Activated naive CD4-positive, alpha-beta T cell treated with anti-CD3 and anti-CD28 coated beads, Interleukin-2, amount 10 ng/mL, durations not matched to agents 7 days and 5 days (primary cell): ENCODE measurements at places on chromosomes 16 and 17.

DNA sequence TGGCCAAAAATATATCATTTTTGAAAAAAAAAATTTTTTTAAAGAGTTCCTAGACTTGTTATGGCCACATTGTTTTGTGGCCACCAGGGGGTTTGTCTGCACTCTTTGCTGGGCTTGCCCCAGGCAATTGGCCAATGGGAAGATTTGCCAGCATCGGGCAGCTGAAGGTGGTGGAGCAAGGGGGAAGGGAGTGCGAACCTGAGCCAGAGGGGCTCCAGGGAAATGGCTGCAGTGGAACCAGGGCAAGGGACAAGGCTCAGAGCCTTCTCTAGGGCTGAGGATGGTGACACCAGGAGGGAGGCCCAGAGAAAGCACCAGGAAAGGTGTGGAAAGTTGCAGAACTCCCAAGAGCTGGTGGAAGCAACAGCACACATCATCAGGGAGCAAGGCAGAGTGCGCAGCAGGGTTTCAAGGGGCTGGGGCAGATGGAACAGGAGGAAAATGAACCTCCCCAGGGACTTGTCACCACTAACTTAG lies 15.5 kb upstream of the CMIP start:
- H3K36me3 ChIP-seq: no peaks in the 10 kb centered on the region
- H3K4me3 ChIP-seq: no peak overlapping the region
- H3K27me3 ChIP-seq: peaks cover 21% of the 10 kb centered on the region
- H3K27ac ChIP-seq: no peak overlapping the region

DNA sequence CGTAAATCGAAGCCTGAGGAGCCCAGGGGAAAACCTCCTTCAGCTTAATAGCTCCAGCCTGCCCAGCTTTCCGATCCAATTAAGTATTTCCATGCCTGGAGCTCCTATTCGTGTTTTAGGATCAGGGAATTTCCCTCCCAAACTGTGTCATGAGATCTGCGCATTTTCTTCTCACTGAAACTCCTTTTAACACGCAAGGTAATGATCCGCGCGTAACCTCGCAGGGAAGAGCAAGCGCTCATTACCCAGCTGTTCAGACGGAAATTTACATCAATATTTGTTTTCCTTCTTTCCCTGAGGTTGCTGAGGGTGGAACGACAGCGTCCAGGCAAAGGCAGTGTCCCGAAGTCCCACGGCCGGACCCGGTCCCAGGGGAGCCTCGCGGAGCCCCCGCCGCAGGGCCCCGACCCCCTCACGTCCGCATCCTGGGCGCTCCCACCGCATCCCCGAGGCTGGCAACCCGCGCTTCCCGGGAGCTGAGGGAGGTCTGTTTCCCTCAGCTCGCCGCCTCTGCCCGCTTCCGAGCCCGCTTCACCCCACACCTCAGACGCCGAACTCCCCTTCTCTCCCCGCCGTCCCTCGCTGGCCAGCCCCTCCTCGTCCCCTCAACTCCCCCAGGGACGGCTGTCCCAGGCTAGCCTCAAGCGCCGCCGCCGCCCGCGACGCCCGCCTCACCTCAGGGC lies 415 bp downstream of the ABCA5 start:
- H3K4me1 ChIP-seq: peaks cover 29% of the 10 kb centered on the region
- peaks cover 7% of the 10 kb centered on the region for H3K27me3 ChIP-seq
- peak overlapping the region; percentile 97 for H3K4me3 ChIP-seq
- peak overlapping the region; percentile 91 for H3K27ac ChIP-seq

GRCh38 chr16:57279780-57280638 lies 4.5 kb downstream of the PLLP start:
- H3K27me3 ChIP-seq: peaks cover 70% of the 10 kb centered on the region
- no peak overlapping the region for H3K4me3 ChIP-seq
- DNase-seq: no peak
- H3K36me3 ChIP-seq: no peaks in the 10 kb centered on the region
- peaks cover 58% of the 10 kb centered on the region for H3K4me1 ChIP-seq
- H3K27ac ChIP-seq: no peak overlapping the region

GRCh38 chr16:10624527-10624926 lies 44.1 kb upstream of the EMP2 start:
- H3K27ac ChIP-seq: no peak overlapping the region
- H3K4me1 ChIP-seq: no peaks in the 10 kb centered on the region

DNA sequence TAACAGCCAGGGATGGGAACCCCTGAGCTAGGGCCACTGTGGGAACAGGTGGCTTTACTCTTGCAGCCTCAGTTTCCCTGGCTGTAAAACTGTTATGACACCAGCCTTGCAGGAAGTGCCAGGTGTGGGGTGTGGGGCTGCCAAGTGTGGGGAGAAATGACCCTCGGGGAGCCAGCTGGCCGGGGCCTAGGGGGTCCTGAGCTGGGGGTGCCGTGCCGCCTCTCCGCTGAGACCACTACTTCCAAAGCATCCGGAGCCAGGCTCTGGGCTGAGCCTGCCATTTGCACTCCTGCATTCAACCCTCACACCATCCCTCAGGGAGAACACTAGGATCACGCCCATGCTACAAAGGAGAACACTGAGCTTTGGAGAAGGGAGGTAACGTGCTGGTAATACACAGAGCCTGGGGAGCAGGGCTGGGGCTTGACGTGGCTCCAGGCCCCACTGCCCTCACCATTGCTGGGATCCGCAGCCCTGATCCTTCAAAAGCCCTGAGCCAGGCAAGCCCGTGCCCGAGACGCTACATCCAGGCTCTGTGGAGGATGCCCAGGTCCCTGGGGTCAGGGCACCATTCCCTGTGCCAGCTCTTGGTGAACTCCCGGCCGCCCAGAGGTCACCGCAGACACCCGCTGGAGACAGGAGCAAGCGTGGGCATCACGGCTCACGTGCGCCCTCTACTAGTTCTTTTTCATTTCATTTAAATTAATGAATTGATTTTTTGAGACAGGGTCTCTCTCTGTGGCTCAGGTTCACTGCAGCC lies 28.8 kb upstream of the GINS2 start:
- H3K27ac ChIP-seq: no peak overlapping the region
- peaks cover 5% of the 10 kb centered on the region for H3K4me1 ChIP-seq
- H3K4me3 ChIP-seq: no peak overlapping the region

GRCh38 chr17:80446645-80447405 lies 29.6 kb downstream of the NPTX1 start:
- H3K27ac ChIP-seq: no peak overlapping the region
- H3K4me3 ChIP-seq: no peak overlapping the region
- no peak for DNase-seq
- H3K27me3 ChIP-seq: peaks cover 31% of the 10 kb centered on the region
- no peaks in the 10 kb centered on the region for H3K4me1 ChIP-seq

GRCh38 chr16:88303890-88304819 lies 78.6 kb upstream of the ZNF469 start:
- H3K4me1 ChIP-seq: peaks cover 5% of the 10 kb centered on the region
- no peaks in the 10 kb centered on the region for H3K36me3 ChIP-seq
- H3K4me3 ChIP-seq: no peak overlapping the region
- no peak for DNase-seq
- no peak overlapping the region for H3K27ac ChIP-seq

- H3K36me3 ChIP-seq: no peaks in the 10 kb centered on the region
- DNase-seq: no peak
- H3K4me3 ChIP-seq: no peak overlapping the region
- no peaks in the 10 kb centered on the region for H3K4me1 ChIP-seq
- H3K27ac ChIP-seq: no peak overlapping the region
Measured at GRCh38 chr16:65908568-65908967, 457.9 kb upstream of the CDH5 start.

- no peak overlapping the region for H3K4me3 ChIP-seq
- H3K27me3 ChIP-seq: peaks cover 29% of the 10 kb centered on the region
- no peak for DNase-seq
- peaks cover 30% of the 10 kb centered on the region for H3K4me1 ChIP-seq
- H3K27ac ChIP-seq: no peak overlapping the region
- peaks cover 11% of the 10 kb centered on the region for H3K36me3 ChIP-seq
Measured at GRCh38 chr17:39000021-39000601, 32.9 kb upstream of the FBXO47 start.

GRCh38 chr17:66491213-66491612 lies 188.8 kb downstream of the PRKCA start:
- no peak overlapping the region for H3K4me3 ChIP-seq
- H3K27me3 ChIP-seq: no peaks in the 10 kb centered on the region
- H3K36me3 ChIP-seq: peaks cover 20% of the 10 kb centered on the region
- DNase-seq: peak; percentile 26
- H3K4me1 ChIP-seq: peaks cover 35% of the 10 kb centered on the region
- no peak overlapping the region for H3K27ac ChIP-seq

- H3K27me3 ChIP-seq: peaks cover 69% of the 10 kb centered on the region
- peaks cover 36% of the 10 kb centered on the region for H3K4me1 ChIP-seq
- H3K27ac ChIP-seq: no peak overlapping the region
- H3K4me3 ChIP-seq: no peak overlapping the region
Measured at GRCh38 chr17:50180111-50180510, 14.3 kb downstream of the SGCA start.

- DNase-seq: no peak
- H3K36me3 ChIP-seq: no peaks in the 10 kb centered on the region
- H3K4me3 ChIP-seq: no peak within 1 kb of the TSS
- no peak within 1 kb of the TSS for H3K27ac ChIP-seq
Measured at GRCh38 chr17:44915321-44915726, at the start of gene GFAP. Gene GFAP (minus strand): TSS chr17:44915500. CDS start chr17:44915486, 14 bp downstream.

DNA sequence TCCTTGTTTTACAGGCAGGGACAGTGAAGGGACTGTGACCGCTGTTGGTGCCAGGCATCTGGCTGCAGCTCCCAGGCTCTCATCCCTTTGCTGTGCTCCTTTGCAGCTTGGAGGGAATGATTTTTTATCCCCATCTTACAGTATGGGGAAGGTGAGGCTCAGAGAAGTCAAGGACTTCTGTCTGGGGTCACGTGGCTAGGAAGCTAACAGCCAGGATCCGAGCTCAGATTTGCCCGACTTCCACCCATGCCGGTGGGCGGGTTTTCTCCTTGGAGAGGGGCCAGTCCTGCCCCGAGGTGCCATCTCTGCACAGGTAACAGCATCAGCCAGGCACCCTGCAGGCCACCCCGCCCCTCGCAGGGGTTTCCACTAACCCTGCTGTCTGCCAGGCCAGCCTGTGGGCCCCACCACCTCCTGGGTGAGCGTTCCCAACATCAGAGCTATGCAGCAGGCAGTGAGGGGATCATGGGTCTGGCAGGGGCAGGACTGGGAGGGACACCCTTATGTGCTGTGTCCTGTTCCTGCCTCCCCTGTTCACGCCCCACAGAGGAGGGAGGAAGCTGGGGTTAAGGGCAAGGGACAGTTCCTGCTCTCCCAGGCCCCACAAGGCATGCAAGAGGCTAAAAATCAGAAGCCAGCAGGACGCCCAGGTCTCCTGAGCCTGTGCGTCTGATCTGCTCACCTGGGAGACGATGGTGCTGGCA lies 25.4 kb downstream of the JPH3 start:
- H3K27me3 ChIP-seq: peaks cover 24% of the 10 kb centered on the region
- no peaks in the 10 kb centered on the region for H3K36me3 ChIP-seq
- H3K4me3 ChIP-seq: no peak overlapping the region
- H3K4me1 ChIP-seq: no peaks in the 10 kb centered on the region

- H3K4me1 ChIP-seq: peaks cover under 1% of the 10 kb centered on the region
- DNase-seq: no peak
- no peaks in the 10 kb centered on the region for H3K27me3 ChIP-seq
- peaks cover 16% of the 10 kb centered on the region for H3K36me3 ChIP-seq
- no peak overlapping the region for H3K27ac ChIP-seq
- H3K4me3 ChIP-seq: no peak overlapping the region
Measured at GRCh38 chr17:2904135-2904534, 107.9 kb downstream of the RAP1GAP2 start.

- H3K27me3 ChIP-seq: no peaks in the 10 kb centered on the region
- DNase-seq: no peak
- H3K36me3 ChIP-seq: peaks cover 36% of the 10 kb centered on the region
- H3K4me1 ChIP-seq: peaks cover 43% of the 10 kb centered on the region
- H3K4me3 ChIP-seq: no peak overlapping the region
- no peak overlapping the region for H3K27ac ChIP-seq
Measured at GRCh38 chr16:50071075-50071671, 5.4 kb downstream of the HEATR3 start.

- peaks cover 31% of the 10 kb centered on the region for H3K36me3 ChIP-seq
- no peaks in the 10 kb centered on the region for H3K27me3 ChIP-seq
- no peak overlapping the region for H3K4me3 ChIP-seq
- DNase-seq: no peak
- peak overlapping the region; percentile 39 for H3K27ac ChIP-seq
Measured at GRCh38 chr17:66715745-66716156, 119.2 kb upstream of the CACNG5 start.

GRCh38 chr16:50428116-50428515 lies 59.3 kb upstream of the BRD7 start:
- H3K27ac ChIP-seq: no peak overlapping the region
- H3K4me1 ChIP-seq: no peaks in the 10 kb centered on the region
- no peak overlapping the region for H3K4me3 ChIP-seq
- H3K27me3 ChIP-seq: peaks cover 27% of the 10 kb centered on the region
- DNase-seq: no peak

DNA sequence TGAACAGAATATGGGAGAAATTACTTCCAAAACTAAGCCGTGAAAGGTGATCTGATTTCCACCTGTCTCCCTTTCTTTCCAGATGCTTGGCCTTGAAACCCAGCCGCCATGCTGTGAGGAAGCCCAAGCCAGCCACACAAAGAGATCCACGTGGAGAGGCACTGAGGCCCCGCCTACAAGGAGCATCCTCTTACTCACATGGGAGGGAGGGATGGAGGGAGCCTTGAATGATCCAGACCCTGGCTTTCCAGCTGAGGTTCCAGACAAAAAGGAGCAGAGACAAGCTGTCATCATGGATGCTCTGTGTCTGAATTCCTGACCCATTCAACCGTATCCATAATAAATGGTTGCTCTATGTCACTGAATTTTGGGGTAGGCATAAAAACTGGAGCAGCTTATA lies 48.9 kb upstream of the HAPSTR1 start:
- no peaks in the 10 kb centered on the region for H3K4me1 ChIP-seq
- peaks cover 9% of the 10 kb centered on the region for H3K27me3 ChIP-seq
- H3K4me3 ChIP-seq: no peak overlapping the region
- H3K27ac ChIP-seq: no peak overlapping the region
- H3K36me3 ChIP-seq: no peaks in the 10 kb centered on the region

GRCh38 chr16:59161679-59162078 lies 427.6 kb upstream of the GOT2 start:
- no peaks in the 10 kb centered on the region for H3K4me1 ChIP-seq
- no peak overlapping the region for H3K4me3 ChIP-seq
- H3K36me3 ChIP-seq: no peaks in the 10 kb centered on the region
- no peak overlapping the region for H3K27ac ChIP-seq
- H3K27me3 ChIP-seq: no peaks in the 10 kb centered on the region

- peaks cover 8% of the 10 kb centered on the region for H3K27me3 ChIP-seq
- H3K27ac ChIP-seq: peak overlapping the region; percentile 88
- DNase-seq: peak; percentile 49
- H3K4me1 ChIP-seq: peaks cover 36% of the 10 kb centered on the region
Measured at GRCh38 chr17:39400547-39401411, 647 bp downstream of the FBXL20 start.

DNA sequence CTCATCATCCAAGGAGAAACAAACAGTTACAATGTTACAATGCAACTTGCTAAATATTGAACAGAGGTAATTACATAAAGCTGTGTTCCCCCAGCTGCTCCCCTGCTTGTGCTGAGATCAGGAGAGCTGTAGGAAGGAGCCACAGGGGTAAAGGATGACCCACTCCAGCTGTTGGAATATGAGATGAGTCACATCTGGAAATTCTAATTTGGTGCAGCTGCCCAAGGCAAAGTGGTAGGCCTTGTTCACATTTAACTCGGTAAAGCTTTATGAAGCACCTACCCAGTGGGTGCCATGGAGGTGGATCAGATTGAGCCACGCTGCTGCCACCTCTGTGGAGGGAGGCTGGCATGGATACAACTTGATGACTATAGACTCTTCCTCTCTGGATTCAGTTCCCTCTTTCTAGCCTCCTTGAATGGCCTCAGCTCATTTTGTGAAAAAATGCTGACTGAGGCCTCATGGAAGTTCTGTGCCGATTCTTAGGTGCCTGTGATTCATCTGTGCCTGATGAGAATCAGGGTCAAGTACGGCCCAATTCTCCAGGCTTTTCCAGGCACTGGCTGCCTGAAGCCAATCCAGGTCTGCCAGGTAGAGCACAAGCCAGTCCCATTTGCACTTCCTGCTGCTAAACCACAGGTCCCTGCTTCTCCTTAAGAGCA lies 7.4 kb downstream of the ZNF689 start:
- no peaks in the 10 kb centered on the region for H3K27me3 ChIP-seq
- H3K4me1 ChIP-seq: peaks cover 14% of the 10 kb centered on the region
- no peak overlapping the region for H3K27ac ChIP-seq
